Caki2 (cell line): ENCODE measurements at places on chromosomes 5 and 9.

GRCh38 chr9:135507104-135508035 lies 6.9 kb downstream of the MRPS2 start:
- DNase-seq = no peak

GRCh38 chr9:130255631-130256134 lies 9.9 kb upstream of the HMCN2 start:
- no peak for DNase-seq

DNA sequence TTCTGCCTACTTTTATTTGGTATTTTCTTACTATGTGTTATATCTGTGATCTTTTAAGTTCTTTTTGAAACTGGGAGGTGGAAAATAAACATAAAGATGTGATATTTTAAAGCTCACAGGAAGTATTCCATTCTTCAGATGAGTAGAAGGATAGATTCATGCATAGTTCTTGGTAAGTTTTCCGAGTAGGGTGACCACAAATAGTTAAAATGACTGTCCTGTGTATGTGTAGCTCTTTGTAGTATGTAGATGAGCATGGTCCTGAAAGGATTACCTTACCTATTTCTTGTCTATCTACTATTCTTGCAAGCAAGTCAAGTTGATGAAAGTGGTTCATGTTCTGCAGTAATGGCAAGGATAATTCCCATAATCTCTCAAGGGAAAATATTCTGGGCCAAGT lies 47.7 kb downstream of the SRFBP1 start:
- DNase-seq = no peak

DNA sequence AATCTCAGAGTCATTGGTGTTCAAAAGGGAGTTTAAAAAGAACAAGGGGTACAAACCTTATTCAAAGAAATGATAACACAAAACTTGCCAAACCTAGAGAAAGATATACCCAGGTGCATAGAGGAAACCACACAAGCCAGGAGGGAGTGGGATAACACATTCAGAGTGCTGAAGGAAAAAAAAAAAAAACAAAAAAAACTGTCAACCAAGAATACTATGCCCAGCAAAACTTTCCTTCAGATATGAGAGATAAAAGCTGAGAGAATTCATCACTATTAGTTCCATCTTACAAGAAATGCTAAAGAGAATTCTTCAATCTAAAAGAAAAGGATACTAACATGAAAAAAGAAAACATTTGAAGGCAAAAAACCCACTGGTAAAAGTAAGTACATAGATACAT lies 11.5 kb upstream of the TESK1 start:
- DNase-seq = no peak

DNA sequence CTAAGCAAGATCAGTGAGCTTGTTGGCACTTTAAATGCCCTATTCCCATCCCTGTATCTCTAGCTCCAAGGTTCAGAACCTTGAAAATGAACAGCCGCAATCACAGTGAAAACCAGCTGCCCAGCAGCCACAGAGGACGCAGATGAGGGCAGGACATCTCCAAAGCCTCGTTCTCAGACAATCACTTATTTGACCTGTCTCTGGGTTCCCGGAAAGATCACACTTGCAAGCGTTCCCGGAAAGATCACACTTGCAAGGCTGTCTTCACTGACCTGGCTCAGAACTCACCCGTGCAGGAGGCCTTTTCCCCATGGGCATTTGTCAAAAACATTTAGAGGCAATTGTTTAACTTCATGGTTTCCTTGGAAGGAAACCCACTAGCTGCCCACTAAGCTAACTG lies 25.7 kb downstream of the IPPK start:
- no peak for DNase-seq

DNA sequence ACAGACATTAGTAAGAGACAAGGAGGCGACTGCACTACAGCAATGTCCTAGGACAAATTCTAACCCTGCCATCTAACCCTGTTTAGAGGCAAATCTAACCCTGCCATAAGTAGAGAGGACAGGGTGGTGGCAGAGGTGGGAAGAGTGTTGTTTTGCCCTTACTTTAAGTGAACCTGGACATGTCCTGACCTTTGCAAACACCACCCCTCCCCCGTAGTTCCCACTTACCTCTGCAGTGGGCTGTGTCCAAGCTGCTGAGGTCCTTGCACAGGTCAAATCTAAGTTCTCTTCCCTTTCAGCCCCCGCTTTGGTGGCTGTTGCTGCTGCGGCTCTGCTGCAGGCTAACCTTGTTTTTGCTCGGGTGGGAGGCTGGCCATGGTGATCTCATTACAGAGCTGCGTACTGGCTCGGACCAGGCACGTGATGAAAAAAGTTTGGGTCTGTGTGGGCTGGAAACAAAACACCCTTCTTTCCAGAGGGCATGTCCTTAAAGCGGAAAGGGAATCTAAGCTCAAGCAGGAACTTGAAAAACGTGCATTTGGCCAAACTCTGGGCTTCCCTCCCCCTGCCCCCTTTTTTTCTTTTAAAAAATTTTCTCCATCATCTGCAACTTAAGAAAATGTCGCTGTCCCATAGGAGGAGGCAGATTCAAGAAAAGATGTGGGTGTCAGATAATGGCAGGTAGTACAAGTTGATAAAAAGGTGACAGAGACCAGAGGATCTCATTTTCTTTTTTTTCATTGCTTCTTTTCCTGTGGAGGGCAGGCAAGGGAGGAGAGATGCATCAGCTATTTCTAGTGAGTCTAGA lies at the start of gene FAXDC2:
FAXDC2 (minus strand) TSS at position 349 of the 808 bp plus-strand sequence. CDS start 12,425 bp downstream, outside the sequence.
- no peak for DNase-seq
